Omental fat pad (tissue), 4 donors: ENCODE measurements at places on chromosomes 12 and 14. TPM values are rescaled to one million over a fixed set of nuclear protein-coding genes. Genes with fewer than 3 reads are reported as not detected.

ACVRL1 gene
- total RNA-seq, result 106 TPM

NGB gene
- total RNA-seq, result not detected

CIROP gene
- not detected for total RNA-seq

CIDEB gene
- 12.2 TPM for total RNA-seq

C12orf54 gene
- not detected for total RNA-seq

GRCh38 chr14:49280566-49280965 is 305.6 kb downstream of the RPS29 start:
- DNase-seq, result no peak

DNA sequence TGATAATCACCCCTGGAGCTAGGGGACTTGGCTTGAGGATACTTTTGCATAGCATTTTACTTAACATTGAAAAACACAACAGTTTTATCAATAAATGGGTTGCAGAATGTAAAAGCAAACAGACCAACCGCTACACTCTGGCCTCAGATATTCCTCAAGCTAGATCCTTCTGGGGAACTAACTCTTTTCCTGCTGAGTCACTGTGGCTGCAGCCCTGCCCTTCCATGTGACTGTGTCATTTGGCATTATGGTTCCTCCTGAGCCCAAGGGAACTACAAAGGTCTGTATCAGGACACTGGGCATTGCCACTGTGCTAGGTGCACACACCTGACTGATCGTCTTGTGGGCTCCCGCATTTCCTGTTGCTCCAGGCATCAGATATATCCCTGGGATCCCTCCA is 56.6 kb downstream of the TTC9 start:
- DNase-seq, result no peak

GRCh38 chr12:104133321-104133720 is 4.7 kb downstream of the NFYB start:
- no peak for DNase-seq

DNA sequence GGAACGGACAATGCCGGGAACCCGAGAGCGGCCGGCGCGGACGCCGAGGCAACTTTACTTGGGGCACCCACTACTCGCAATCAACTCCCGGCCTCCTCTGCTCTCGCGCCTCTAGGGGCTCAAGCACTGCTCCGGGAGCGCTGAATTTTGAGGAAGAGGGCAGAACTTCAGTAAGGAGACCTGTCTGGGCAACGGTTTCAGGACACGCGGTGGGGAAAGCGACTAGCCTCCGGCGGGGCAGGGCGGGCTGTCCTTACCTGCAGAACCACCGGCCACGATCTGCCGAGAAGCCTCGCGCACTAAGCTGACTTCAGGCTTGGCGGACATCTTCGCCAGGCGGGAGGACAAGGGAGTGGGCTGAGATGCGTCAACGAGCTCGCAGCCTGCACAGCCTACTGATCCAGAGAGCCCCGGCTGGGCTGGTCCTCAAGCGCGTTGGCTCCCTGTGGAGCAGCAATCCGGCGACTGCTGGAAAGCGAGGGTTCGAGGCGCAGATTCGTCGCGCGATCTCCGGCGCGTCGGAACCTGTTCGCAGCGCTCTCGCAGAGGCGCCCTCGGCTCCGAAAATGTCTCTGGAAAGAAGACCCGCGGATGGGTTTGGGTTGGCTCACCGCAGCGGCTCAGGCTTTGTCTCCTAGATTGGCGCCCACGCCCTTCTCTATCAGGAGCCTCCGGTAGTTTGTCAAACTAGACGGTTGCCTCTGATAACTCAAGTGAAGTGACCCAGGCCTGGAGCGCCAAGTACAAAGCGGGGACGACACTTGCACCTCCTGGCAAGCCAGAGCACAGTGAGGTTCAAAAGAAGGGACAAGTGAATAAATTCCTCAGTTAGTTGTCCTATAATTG is at the start of gene SLC25A21:
SLC25A21 (minus strand) TSS at position 583 of the 846 bp plus-strand sequence.
- DNase-seq, result no peak

- no peak for DNase-seq
Observed at GRCh38 chr12:111129149-111129767, 208.9 kb upstream of the MYL2 start.

DNA sequence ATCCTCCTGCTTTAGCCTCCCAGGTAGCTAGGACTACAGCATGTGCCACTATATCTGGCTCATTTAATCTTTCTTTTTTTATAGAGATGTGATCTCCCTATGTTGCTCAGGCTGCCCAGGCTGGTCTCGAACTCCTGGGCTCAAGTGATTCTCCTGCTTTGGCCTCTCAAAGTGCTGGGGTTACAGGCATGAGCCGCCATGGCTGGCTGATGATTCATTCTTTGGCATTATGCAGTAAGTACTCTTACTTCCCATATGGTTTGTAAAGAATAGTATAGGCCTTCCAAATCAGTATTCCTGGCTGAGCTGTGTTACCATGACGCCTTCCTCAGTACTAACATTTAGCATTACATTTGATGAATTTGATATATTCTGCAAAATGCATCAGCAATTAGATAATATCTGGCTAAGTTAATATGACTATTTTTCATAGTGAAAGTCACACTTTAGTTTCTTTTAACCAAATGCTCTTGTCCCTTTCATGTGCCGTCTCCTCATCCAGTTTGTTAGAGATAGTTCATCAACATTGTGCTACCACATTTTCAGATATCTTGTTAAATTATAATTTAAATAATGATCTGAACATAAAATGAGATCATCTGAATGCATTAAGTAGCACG is 3.2 kb upstream of the MIA2 start:
- no peak for DNase-seq

DNA sequence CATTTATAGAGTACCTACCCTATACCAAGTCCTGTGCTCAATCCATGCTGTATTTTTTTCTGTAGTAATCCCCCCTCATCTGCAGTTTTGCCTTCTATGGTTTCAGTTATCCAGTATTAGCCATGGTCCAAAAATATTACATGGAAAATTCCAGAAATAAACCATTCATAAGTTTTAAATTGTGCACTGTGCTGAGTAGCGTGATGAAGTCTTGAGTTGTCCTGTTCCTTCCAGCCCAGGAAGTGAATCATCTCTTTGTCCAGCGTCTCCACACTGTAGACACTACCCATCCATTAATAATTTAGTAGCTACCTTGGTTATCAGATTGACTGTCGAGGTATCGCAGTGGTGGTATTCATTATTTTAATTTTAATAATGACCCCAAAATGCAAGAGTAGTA is 54.2 kb downstream of the SUDS3 start:
- DNase-seq, result no peak

- no peak for DNase-seq
Observed at GRCh38 chr12:39199351-39199750, 243.6 kb downstream of the KIF21A start.

DNA sequence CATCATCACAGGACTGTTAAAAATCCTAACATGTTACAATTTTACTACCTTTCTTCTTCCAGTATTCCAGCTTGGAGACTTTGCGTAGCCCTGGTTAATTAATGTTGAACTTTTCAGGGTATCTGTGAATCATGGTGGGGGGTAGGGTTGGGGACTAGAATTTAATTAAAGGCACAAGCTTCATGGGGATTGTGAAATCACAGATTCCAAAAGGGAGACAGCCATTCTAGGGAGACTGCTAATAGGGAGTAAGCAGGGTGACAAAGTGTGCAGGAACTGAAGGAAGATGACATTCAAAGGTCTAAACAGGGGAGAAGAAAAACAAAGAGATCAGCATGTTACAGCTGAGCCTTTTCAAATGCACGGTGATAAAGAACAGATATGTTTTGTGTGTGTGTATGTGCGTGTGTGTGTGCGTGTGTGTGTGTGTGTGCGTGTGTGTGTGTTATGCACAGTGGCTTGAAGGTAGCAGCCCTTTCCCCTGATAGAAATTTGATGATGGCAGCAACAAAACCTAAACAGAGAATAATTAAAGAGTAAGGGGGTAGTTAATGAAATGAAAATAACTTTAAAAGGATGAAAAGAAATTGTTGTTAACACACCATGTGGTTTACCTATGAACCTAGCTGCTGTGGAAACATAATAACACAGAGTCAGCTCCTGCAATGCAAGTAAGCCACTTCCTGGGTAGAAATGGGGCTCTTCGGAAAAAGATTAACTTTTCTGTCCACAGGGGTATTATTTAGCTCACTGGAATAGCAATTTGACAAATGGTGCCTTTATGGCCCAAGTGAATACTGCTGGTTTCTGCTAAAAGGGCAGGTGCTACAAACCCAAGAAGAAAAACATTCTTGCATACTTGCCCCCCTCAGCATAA is 581.7 kb downstream of the DIO2 start:
- DNase-seq, result no peak

DNA sequence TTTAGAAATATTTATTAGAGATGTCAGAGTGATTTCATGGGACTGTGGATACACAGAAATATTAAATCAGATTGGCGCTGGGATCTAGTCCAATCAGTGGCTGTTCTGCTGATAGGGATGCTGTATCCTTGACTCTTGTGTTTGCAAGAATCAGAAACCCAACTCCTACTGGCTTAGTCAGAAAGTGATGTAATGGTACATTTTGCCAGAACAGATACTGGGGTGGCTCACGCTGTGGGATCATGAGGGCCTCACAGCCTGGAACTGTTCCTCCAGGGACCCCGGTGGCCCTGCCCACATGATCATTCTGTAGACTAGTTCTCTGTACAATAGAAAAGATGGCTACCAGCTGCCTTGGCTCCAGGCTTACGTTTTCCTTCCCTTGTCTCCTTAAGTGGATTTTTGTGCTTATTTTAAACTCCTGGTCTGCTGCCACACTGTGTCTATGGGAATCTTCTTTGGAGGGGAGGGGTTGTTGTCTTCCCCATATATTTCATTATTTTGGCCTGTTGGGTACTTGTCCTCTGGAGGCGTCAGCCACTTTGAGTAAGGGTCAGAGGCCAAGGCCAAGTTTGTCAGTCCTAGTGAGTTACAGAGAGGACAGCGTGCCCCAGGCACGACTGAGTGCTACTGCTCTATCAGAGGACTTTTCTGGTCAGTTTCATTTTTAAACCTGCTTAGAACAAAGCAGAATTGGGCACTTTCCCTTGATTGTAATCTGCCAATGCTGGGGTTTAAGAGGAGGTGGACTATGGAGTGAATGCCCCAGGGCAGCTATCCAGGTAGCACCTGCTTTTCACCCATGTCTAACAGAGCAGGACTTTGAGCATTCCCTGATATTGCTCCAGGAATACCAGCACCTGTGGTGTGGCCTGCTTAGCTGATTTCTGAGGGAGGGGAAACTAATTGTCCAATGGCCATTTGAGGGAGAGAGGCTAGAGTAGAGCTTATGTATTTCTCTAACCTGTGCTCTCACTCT is 164.3 kb downstream of the SLC5A8 start:
- DNase-seq, result no peak

DNA sequence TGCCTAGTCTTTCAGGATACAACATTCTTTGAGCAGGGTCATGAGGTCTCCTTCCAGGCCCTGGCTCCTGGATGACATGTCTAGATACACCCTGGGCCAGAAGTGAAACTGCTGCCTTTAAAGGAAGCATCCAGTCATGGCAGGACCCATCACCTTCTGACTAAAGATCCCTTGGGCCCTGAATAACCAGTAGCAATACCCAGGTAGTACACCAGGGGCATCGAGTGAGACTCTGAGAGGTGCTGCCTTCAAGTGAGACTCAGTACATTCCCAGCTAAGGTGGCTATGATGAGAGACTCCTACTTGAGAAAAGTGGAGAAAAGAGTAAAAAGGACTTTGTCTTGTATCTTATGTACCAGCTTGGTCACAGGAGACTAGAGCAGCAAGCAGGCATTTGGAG is 23.5 kb downstream of the OR6C68 start:
- DNase-seq, result no peak

DNA sequence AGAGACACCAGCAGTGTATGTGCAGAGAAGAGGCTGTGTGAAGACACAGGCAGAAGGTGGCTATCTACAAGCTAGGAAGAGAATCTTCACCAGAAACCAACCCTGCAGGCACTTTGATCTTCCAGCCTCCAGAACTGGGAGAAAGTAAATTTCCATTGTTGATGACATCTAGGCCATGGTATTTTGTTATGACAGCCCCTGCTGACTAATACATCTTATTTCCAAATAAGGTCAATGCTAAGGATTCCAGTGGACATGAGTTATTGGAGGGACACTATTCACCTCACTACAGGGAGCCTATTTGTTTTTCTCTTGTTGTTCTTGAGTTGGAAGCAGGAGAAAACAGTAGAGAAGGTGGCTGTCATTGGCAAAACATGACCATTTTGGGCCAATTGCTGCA is 88.5 kb upstream of the RIN3 start:
- DNase-seq, result no peak

DNA sequence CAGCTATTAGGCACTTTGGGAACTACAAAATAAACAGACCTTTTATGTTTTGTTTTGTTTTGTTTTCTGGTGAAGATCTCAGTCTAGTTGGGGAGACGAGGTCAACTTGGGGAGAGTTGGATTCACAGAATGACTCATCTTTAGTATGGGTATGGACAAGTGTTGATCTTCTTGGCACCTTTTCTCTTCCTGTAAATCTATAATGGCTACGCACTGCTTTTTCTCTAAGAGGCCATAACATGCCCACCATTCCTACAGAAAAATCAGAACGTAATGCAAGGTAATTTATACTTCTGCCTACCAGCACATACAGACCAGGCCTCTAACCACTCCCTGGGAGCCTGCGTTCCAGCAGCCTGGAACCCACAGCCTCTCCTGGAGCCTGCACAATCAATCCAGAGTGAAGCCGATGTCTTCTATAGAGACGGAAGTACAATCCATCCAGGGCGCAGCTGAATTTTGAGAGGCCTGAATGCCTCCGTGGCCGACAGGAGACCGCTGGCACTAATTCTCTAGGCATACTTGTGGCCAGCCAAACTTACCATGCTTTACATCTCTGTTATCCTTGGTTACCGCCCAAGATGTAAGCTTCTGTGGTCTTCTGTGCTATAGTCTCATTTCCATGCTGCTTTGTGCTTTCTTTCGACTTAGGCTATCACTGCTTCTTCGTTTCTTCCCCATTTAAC is 717 bp downstream of the PPHLN1 start:
- no peak for DNase-seq

DNA sequence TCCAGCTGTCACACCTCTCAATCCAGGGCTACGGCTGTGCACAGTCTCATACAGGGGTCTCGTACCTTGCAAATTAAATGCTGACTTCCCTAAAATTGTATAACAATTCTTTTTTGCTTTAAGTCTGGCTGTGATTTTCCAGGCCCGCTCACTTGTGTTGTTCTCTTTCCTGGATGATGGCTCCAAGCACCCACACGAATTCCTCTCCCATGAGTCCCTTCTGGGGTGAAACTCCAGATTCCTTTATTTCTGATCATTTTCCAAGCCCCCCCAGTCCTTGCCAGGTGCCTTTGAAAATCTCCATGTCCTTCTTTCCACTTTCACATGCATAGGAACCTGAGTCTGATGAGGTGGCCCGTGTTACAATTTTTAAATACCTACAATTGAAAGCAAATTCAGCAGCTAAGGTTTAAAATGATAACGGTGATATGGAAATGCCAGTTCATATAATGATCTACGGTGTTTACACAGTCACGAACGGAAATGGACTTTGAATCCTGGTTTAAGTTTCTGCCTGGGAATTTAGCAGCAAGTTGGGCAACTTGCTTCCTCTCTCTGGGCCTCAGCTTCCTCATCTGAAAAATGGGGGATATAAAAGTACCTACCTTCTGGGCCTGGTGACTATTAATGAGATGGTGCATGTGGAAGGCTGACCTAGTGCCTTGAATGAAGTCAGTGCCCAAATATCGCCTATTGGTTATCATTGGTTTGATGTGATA is 85.5 kb downstream of the STAB2 start:
- DNase-seq, result no peak

- DNase-seq, result no peak
Observed at GRCh38 chr14:57209561-57209960, 59.1 kb downstream of the EXOC5 start.

- DNase-seq, result no peak
Observed at GRCh38 chr14:69605738-69606137, 5.7 kb upstream of the SUSD6 start.
